ENCODE measurements at places on chromosomes 2 and 18.

DNA sequence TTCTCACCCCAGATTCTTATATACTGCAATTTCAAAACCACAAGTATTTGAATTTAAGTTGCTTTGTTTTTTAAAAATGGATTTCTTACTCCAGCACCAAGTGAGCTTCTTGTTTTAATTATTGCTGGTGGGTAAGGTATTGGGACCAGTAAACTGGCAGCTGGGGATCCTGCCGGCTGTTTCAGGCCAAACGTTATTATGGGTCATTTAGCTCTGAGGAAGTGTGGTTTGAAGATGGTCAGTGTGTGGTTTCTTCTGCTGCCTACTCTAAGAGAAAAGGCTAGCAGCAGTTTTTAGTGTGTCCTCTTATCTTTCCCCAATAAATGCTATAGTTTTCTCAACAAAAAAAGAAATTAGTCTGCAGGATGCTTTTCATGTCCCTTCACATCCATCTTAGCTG, 30.6 kb downstream of the CFAP221 start:
- no peak for DNase-seq

GRCh38 chr2:191264647-191265081, 19.5 kb downstream of the MYO1B start:
- DNase-seq, result no peak

- no peak for DNase-seq
Measured at GRCh38 chr2:137155356-137156104, 390.2 kb downstream of the THSD7B start.

DNA sequence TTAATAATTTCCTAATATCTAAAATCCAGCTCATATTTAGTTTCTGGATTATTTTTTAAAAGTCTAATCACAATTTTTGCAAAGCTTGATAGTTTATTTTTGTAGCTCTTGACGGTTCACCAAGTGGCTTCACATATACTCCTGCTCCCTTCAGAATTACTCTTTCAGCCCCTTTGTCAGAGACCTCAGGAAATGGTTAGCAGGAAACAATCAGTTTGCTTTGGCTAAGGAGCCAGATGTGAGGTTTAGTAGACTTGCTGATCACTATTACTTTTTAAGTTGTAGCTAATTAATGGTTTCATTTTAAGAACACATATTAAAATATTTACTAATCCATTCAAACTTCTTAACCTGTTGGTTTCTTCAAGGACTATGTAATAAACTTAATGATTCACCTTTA, 2.3 kb downstream of the RBBP8 start:
- DNase-seq, result no peak

- DNase-seq, result no peak
Measured at GRCh38 chr2:135993421-135993820, 8.0 kb upstream of the DARS1 start.

- DNase-seq, result peak; percentile 93
Measured at GRCh38 chr2:194301946-194302345, 1355.1 kb upstream of the SLC39A10 start.

DNA sequence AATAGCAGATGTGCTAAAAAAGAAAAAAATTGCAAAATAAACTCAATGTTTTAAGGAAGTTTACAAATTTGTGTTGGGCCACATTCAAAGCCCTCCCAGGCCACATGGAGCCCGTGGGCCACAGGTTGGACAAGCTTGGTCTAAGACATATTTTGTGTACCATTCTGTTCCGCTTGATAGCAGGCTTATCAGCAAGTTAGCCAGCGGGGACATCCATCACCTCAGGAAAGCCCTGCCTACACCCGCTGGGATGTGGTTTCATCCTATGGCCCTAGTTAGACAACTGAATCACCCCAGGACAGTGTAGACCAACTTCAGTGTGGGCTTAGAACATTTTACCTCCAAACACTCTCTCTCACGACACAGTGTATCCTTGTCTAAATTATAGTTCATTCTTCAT, 32.6 kb downstream of the CD8B2 start:
- DNase-seq, result no peak

GRCh38 chr2:219086196-219086595, 25.5 kb upstream of the IHH start:
- DNase-seq, result no peak

GRCh38 chr2:70094171-70094977, 7.1 kb downstream of the PCBP1 start:
- no peak for DNase-seq

DNA sequence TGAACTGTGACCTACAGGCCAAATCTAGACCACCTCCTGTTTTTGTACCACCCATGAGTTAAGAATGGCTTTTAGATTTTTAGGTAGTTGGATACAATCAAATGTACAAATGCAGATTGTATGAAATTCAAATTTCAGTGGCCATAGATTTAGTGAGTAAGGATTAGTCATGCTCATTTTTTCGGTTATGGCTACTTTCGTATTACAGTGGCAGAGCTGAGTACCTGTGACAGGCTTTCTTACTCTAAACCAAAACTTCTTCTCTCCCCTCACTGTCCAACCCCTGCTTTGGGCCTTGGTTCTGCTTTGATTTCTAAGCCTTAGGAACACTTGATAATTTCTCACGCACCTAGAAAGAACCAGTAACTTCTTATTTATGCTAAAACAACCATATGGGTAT, 82.1 kb downstream of the CDC42EP3 start:
- DNase-seq, result no peak

- peak; percentile 47 for DNase-seq
Measured at GRCh38 chr18:24397131-24397693, 412 bp downstream of the OSBPL1A start.

DNA sequence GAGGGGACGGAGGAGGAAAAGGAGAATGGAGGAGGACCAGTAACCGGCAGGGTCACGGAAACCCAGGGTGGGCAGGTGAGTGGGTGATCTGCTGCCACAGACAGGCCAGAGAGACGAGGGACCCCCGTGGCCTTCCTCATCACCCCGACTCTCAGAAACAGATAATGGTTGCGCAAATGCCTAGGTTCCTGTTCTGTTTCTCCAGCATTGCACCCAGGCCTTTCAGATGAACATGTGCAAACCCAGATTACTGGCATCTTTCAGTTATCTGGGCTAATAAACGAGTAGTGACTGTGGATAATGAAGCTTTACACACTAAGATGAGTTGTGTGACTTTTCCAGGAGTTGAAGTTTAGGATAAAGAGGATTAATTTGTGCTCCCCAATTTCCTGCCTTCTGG, 46.5 kb downstream of the TET3 start:
- DNase-seq, result no peak

DNA sequence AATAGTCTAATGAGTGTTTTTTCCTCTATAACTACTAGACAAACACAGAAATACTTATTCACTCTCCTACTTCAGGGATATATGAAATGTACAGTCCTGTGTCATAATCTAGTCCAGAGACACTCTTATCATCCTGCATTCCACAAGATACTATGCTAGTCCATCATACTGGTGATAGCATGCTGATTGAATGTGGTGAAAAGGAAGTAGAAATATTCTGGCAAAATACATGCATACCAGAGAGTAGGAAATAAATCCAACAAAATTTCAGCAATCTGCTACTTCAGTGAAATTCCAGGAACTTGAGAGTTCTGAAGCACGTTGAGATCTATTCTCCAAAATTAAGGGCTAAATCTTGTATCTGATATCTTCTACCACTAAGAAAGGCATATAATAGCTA, 353.9 kb downstream of the PID1 start:
- no peak for DNase-seq

DNA sequence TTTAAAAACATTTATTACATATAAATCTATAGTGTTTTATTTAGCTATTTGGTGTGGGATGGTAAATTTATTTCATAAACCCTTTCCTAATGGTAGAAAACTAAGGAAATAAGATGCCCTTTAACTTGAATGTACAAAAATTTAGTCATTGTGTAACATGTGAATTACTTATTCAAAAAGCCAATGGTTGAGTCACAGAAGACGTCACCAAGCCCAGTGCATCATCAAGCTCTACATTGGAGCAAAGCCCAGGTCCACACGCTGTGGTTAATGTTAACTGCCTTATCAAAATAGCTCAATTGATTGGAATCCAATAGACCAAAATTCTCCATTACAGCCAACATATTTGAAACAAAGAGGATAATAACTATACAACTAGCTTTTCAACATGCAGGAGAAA, 145.5 kb upstream of the LYPD1 start:
- no peak for DNase-seq

- no peak for DNase-seq
Measured at GRCh38 chr18:8253944-8254343, 355.3 kb upstream of the RAB12 start.

GRCh38 chr2:236748801-236749200, 179.2 kb downstream of the ACKR3 start:
- no peak for DNase-seq

- DNase-seq, result no peak
Measured at GRCh38 chr2:30354621-30355020, 92.4 kb upstream of the LCLAT1 start.

GRCh38 chr18:58861861-58862301, 2.8 kb upstream of the ZNF532 start:
- no peak for DNase-seq

- DNase-seq, result no peak
Measured at GRCh38 chr2:119158563-119159347, at the start of gene C1QL2. C1QL2 (minus strand) TSS chr2:119158751; CDS start chr2:119158269, 482 bp downstream.

- DNase-seq, result no peak
Measured at GRCh38 chr2:88131201-88131998, 3.5 kb upstream of the FABP1 start.

GRCh38 chr18:53796040-53796729, 428.3 kb downstream of the MBD2 start:
- DNase-seq, result no peak

DNA sequence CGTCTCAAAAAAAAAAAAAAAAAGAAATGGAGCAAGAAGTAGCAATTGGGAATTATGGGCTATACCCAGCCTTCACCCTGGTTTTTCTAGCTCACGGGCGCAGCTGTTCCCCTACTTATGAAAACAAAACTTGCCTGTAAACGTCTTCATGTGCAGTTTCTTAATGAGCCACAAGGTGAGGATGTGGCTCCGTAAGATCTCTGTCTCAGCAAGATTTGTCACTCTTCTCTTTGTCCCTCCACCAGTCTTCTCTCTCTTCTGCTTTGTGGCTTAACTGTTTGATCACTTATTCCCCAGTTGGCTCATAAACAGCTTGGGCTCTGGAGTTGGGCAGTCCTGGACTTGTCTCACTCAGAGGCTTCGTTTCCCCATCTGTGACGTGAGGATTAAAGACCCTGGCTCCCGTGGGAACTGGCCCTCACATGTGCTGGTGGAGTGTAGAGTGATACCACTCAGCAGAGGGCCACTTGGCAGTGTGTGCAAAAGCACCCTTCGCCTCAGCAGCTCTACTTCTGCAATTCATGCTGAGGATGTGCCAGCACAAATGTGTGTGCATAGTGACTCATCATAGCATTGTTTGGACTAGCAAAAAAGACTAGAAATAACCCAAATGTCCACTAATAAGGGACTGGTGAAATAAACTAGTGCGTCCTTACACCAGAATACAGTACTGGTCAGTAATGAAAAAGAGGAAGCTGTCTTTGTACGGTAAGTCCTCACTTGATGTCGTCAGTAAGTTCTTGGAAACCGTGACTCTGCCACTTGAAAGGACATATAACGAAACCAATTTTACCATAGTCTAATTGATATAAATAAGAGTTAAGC, 8.7 kb downstream of the CEP68 start:
- peak; percentile 96 for DNase-seq

GRCh38 chr18:62071071-62071470, 115.8 kb downstream of the PIGN start:
- DNase-seq, result no peak

GRCh38 chr2:25483607-25484266, 142.0 kb upstream of the DNMT3A start:
- no peak for DNase-seq

GRCh38 chr2:27162151-27163121, 13.6 kb downstream of the TCF23 start:
- DNase-seq, result no peak

DNA sequence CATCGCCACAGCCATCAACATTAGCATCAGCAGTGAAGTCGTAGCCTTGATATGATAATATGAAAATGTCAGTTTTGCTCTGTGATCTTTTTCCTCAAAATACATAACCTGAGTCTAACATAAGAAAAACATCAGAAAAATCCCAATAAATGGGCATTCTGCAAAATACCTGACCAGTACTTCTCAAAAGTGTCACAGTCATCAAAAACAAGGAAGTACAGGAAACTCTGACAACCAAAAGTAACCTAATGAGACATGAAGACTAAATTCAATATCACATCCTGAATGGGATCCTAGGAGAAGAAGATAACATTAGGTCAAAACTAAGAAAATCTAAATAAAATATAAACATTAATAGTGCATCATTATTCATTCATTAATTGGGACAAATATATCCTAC, 1731.0 kb downstream of the SUCLG1 start:
- DNase-seq, result no peak

GRCh38 chr2:42510191-42510590, 16.4 kb upstream of the KCNG3 start:
- no peak for DNase-seq

- DNase-seq, result no peak
Measured at GRCh38 chr2:44748-45341, 1.5 kb downstream of the FAM110C start.

Data from DMS 273 treated with DMSO at 0.1 percent for 48 hours (cell line).